ENCODE measurements at places on chromosomes 7 and 10.
A peak's percentile ranks its signal among the peaks of the same experiment; 100 is the strongest.

DNA sequence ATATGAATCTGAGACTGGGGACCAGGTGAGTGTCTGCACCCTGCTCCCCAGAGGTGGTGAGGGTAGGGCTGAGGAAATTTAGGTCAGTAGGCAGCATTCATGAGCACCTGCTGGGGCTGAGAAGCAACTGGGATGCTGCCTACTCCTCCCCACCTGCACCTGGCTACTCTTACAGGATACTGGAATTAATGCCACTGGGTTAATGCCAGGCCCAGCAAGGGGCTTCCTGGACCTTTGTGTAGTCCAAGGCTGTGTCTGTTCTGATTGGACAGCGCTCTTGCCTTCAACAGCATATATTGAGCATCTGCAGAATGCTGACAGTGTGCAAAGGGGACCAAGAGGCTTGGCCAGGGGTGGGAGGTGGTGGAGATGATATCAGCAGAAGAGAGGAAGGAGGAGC is 32.1 kb downstream of the ADCYAP1R1 start:
- no peak for DNase-seq

DNA sequence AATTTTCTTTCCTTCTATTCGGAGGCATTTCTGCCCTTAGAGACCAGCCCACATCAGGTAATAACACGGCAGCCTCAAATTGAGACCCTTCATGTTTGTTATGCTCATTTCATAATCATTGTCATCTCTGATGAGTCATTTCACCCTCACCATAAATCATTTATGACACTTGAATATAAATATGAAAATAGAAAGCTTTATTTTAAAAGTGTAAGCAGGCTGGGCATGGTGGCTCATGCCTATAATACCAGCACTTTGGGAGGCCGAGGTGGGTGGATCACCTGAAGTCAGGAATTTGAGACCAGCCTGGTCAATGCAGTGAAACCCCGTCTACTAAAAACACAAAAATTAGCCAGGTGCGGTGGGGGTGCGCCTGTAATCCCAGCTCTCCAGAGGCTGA is 57.4 kb upstream of the EGFR start:
- no peak for DNase-seq

DNA sequence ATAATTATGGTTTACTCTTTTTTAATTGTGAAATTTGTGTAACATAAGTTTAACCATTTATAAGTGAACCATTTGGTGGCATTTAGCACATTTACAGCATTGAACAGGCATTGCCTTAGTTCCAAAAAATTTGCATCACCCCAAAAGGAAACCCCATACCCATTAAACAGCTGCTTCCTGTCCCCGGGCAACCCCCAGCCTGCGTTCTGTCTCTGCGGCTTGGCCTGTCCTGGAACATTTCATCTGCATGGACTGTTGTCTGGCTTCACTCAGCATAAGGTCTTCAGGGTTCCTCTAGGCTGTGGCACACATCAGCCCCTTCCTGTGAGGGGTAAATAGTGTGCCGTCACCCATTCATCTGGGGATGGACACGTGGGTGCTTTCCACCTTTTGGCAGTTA is 6.9 kb downstream of the RET start:
- DNase-seq = no peak

DNA sequence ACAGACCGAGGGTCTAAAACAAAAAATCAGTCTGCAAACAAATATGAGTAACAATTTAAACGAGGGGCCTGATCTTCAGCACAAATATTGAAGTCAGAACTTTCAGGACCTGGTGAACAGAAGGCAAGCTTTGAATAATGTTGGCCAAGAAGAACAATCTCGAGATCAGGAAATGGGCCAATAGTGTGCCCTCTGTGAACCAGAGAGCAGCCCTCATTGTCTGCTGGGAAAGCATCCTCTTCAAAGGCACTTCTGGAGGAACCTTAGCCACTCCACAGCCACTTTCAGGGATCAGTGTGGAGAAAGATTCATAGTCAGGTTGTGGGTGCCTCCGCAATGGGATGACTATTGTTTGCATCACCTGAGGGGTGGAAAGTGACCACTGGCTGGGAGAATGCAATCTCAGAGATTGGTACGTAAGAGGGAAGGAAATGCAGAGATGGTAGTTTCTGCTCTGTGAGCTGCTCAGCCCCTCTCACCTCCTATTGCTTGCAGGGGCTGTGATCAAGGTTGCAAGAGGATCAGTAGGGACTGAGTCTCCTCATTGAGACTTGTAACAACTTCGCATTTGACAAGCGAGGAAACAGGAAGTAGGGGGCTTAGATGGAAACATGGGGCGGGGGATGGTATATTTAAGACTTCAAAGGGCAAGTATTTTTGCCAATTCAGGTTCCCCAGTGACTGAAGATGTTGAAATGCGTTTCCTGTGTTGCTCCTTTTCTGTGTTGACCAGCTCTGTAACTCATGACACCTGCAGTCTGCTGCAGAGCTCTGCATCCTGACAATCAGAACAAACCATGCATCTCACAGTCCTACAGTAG is 28.4 kb upstream of the IFRD1 start:
- no peak for DNase-seq

- no peak for DNase-seq
Observed at GRCh38 chr10:14191871-14192270, 138.9 kb downstream of the FRMD4A start.

- no peak for DNase-seq
Observed at GRCh38 chr10:59627366-59628018, 82.2 kb downstream of the SLC16A9 start.

- DNase-seq = peak; percentile 76
Observed at GRCh38 chr10:75402486-75403143, 1.1 kb upstream of the ZNF503 start.
